ENCODE measurements at places on chromosomes 11 and 22.

DNA sequence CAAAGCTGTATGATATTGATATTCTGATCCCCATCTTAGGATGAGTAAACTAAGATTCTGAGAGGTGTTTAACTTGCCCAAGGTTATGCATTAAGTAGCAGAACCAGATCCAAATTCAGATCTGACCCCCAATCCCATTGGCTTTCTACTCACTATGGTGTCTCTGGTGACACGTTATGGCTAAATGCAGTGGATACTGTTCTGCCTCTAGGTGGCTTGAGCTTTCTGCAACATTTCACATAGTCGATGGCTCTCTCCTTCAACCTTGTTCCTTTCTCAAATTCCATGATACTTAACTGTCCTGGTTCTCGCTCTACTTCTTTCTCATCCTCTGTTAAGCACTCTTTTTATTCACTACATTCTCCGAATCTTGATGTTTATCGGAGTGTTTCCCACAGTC is 9.4 kb downstream of the C11orf97 start:
- DNase-seq, result no peak

DNA sequence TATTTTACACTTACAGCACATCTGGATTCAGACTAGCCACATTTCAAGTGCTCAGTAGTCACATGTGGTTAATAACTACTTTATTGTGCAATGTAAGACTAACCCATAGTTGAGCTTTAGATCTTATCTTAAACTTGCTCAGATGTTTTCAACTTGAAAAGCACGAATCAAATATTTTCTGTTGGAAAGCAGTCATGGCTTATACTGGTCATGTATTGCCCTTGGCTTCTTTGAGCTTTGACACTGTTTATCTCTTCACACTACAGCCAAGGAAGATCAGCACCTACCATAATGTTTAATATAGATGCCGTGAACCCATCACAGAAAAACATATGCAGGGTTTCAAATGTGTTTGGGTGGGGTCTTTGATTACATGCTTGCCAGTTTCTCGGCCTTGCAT is 4.4 kb downstream of the RBX1 start:
- no peak for DNase-seq

- no peak for DNase-seq
Observed at GRCh38 chr11:79308429-79308828, 132.4 kb downstream of the TENM4 start.

DNA sequence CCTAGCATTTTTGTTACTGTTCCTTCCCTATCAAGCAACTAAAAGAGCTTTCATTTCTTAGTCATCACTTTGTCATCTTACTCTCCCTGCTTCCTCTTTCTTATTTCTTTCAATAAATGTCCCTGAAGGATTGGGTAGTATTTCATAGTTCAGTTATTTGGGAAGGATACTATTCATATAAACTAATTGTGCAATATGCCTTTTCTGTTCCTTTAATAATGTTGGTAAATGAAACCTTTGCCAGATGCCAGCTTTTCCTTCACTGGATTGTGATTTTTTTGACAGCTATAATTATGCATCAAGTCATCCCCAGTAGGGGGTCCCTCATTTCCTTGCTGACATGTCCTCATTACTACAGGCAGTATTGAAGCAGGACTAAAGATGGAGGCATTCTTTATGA is 101.7 kb downstream of the ATM start:
- no peak for DNase-seq

DNA sequence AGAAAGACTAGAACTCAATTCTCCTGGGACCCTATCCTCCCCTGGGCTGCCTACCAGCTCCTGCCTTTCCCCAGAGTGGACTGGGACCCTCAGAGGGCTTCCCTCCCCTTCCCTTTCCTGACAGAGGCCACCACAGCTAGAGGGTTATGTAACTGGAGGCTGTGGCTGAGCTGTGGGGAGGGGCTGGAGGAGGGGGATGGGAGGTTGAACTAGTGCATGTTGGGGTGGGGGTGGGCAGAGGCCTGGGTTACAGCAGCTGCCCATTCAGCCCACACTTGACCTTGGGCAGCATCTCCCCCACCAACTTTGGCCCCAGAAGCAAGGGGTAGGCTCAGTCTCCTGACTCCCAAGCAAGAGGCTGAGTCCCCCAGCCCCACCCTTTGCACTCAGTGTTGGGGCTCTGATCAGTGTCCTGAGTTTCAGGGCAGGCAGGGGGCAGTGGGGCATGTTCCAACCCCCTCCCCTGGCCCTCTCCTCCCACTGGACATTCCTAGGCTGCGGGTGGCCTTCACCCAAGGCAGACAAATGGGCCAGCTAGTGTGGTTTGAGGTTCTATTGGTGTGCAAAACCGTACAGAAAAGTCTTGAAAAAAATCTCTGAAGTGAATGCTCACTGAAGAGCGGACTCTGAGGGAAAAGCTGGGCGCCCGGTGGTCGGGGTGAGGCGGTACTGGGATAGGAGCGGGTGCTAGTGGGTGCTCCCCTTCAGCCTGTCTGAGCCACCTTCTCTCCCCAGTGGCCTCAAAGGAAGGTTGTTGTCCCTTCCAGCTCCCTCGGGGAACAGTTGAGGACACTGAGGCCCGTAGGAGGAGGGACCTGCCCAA is 3.8 kb downstream of the KCNC1 start:
- DNase-seq, result no peak

- DNase-seq, result no peak
Observed at GRCh38 chr22:36541831-36542411, 13.0 kb upstream of the EIF3D start.

DNA sequence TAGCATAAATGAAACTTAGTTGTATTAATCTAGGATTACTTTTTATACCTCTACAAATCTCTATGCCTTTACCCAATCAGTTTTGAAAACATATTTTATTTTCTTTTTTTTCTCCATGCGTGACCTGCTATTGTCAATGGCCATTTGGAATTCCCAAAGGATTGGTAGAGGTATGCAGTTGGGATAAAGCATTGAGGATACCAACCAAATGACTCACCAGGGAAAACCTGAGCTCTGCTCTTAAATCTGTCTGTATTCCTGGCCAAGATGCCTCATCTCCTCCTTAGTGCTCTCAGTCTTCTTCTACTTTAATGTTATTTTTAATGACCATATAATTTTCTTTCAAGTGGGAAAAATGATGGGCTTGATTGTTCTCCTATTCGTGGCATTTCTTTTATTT is 61.9 kb downstream of the EHF start:
- no peak for DNase-seq

- DNase-seq, result no peak
Observed at GRCh38 chr11:80519596-80520506, 1079.0 kb upstream of the TENM4 start.

GRCh38 chr11:34161812-34162492 is 56.5 kb downstream of the NAT10 start:
- no peak for DNase-seq

- no peak for DNase-seq
Observed at GRCh38 chr22:33923033-33923432, 2.8 kb upstream of the LARGE1 start.

DNA sequence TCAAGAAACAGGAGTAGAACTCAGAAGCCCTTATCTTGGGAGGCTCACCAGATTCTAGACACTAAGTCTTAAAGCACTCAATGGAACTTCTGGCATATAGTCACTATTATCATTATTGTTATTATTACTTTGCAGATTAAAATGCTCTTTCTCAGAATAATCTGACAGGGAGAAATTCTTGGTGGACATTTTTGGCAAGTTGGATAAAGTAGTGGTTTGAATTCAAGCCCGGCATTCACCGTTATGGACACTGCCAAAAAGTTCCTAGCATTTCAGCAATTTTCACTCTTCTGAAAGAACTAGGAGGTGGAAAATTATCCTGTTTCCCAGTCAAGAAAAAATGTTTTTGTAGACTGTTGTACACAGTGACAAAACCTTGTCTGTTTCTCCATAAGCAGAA is 179.6 kb upstream of the ISX start:
- no peak for DNase-seq

DNA sequence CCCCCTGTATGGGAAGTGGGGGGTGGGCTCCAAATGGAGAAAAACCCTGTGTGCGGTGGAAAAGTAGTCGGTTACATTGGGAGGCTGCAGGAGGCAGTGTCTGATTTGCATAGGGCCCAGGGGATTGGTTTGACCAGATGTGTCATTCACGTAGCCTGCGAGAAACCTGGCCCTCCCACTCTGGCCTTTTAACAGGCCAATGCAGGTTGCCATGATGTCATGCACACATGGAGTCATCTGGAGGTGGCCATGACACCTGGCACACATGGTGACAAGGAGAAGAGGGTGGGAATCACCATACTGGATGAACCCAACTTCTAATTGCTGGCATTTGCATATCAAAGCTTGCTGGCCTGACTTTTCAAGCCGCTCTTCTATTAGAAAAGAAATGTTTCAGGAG is 50.6 kb downstream of the FAM181B start:
- DNase-seq, result no peak

- DNase-seq, result no peak
Observed at GRCh38 chr11:12087075-12088004, 23.1 kb upstream of the MICAL2 start.

GRCh38 chr22:36671404-36671803 is 32.1 kb downstream of the CACNG2 start:
- no peak for DNase-seq

DNA sequence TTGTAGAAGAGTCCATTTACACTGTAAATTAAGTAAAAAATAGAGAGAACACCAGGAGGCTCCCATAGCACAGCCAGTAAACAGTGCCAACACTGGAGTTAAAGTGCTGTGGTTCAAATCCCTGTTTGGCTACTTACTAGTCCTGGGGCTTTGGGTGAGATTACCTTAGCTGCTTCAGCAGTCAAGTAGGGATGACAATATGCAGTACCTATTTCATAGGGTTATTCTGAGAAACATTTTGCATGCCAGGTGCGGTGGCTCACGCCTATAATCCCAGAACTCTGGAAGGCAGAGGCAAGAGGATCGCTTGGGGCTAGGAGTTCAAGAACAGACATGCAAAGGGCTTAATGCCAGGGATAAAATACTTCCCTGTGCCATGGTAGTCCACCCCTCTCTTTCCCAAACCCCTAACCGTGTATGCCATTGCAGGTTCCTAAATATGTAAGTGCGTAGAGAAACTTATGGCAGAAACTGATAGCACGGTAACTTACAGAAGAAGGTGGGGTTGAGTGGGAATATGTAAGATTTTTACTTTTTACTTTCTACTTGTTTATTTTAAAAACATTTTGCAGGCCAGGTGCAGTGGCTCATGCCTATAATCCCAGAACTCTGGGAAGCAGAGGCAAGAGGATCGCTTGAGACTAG is 86.4 kb upstream of the PICALM start:
- no peak for DNase-seq

GRCh38 chr11:4559527-4560440 is 14.8 kb downstream of the OR52M1 start:
- no peak for DNase-seq

- DNase-seq, result no peak
Observed at GRCh38 chr11:3953327-3953726, 97.9 kb downstream of the STIM1 start.

DNA sequence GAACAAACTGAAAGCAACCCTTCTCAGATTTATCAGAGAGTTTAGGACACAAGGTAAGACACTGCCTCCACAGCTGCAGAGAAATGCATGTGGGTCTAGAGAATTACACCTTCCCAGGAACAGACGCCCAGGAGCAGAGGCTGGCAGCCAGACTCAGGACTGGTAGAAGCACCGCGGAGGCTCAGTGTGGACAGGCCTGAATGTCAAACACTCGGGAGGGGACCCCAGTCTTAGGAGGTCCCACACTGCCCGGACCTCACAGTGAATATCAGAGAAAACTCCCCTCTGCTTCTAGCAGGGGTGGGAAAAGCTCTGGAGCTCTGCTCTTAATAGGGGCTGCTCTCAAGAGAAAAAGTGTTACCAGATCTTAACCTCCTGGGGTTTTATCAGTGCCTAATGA is 952.7 kb downstream of the BRD1 start:
- DNase-seq, result no peak

DNA sequence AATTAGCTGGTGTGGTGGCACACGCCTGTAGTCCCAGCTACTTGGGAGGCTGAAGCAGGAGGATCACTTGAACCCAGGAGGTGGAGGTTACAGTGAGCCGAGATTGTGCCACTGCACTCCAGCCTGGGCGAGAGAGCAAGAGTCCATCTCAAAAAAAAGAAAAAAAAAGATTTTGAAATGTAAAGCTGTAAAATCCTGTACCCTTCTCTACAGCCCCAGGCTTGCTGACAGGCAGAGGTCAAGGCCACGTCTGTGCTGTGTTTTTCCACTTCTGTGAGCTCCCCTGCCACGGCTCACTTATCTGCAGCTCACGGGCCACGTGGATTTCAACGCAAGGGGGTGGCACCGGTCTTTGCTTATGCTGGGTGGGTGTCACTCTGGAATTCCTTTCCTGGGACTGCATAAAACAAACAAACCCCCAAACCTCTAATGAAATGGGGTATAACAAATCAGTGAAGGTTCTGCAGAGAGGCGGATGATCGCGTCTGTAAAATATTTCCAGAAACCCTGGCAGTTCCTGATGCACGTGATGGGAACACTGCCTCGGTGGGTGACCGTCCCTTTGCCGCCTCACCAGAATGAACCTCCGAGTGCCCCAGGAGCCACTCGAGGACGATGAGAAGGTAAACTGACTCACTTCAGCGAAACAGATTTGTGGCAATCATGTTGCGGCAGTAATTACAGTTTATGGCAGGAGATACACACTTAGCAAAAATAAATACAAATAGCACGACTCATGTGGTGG is 44.0 kb upstream of the ATXN10 start:
- DNase-seq, result no peak

- no peak for DNase-seq
Observed at GRCh38 chr11:123799438-123799837, 6.7 kb downstream of the OR6M1 start.

- DNase-seq, result no peak
Observed at GRCh38 chr22:22767876-22768602, 119.6 kb upstream of the IGLL5 start.

DNA sequence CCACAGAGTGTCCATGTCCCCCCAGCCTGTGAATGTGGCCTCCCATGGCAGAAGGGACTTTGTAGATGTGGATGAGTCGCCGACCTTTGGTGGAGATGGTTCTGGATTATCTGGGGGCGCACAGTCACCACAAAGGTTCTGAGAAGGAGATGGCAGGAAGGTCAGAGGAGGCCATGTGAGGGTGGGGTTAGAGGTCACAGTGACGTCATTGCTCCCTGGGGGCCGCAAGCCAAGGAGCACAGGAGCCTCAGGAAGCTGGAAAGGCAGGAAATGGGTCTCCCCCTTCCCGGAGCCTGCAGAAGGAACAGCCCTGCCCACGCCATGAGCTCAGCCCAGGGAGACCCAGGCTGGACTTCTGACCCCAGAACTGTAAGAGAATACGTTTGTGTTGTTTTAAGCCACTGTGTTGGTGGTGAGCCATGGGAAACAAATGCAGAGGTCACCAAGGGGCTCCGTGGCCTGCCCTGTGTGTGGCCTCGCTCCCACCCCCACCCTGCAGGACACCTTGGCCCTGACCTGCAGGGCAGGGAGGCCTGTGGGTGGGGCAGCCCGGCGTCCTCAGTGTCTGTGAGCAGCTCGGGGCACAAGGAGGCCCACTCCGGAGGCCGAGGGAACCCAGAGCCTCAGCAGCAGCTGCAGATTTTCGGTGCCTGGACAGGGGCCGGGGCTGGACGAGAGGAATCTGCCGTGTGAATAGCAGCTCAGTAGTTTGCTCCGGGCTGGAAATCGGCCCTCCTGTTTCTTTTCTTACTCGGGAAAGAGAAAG is 32.1 kb downstream of the GRAMD4 start:
- no peak for DNase-seq

Data from memory B cell (primary cell).